Activated T-cell treated with anti-CD3 and anti-CD28 coated beads, Interleukin-2, amount 50 U/mL, for 72 hours (primary cell): ENCODE measurements at places on chromosomes 16 and 17. TPM values are rescaled to one million over a fixed set of nuclear protein-coding genes. Genes with fewer than 3 reads are reported as not detected.

DNA sequence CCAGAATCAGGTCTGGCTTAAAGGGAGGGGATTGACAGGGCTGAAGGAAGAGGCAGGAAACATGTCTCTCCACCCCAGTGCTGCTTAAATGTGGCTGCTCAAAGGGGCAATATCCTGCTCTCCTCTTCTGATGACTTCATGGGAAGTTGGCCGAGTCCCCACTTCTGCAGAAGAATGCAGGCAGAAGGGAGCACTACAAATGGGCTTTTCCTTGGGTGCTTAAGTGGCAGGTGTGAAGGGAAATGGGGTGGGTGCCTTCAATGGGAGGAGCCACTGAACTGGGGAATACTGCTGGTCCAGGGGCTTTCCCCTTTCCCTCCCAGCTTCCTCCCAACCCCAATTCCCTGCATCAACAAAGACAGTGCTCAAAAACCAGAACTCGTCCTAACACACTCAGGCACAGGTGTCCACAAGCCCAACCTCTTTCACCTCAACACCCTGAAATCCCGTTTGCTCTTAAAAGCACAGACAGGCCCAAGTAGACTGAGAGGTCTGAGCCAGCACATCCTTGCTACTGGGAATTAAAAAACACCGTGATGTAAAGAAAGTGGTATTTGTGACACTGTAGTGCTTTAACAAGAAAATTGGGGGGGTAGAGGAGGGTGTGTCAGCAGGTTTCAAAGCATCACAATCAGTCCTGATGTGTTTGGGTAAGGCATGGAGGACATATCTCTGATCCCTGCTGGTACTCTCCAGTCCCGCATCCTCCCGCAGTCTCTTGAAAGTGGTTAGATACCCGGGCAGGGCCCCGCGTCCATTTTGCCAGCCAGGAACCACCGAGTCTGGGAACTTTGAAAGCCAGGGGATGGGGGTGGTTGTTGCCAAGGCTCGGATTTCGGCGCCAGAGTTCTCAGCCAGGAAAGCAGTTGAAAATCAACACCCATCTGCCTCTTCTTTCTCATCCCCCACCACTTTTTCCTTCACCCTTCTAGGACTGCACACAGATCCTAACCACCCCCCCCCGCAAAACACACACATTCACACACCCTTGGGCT, 1.6 kb downstream of the CA10 start:
- no peak for DNase-seq

GRCh38 chr16:57185446-57185944, 344 bp downstream of the PSME3IP1 start:
- no peak for DNase-seq

DNA sequence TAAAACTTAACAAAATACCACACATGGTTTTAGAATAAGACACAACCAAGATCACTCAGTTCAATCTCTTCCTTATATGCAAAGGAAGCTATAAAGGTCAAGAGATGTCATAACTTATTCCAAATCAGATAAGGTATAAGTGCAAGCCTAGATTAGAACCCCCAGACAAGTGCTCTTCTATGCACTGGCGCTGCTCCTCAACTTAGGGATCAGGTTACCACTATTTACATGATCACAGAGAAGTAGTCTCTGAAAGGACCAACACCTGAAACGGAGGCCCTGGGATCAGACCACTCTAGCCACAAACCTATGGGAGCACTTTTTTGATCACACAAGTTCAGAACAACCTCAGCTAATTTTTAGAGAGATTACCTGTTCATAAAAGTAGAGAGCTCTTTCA, 16.6 kb downstream of the COPS3 start:
- no peak for DNase-seq

DNA sequence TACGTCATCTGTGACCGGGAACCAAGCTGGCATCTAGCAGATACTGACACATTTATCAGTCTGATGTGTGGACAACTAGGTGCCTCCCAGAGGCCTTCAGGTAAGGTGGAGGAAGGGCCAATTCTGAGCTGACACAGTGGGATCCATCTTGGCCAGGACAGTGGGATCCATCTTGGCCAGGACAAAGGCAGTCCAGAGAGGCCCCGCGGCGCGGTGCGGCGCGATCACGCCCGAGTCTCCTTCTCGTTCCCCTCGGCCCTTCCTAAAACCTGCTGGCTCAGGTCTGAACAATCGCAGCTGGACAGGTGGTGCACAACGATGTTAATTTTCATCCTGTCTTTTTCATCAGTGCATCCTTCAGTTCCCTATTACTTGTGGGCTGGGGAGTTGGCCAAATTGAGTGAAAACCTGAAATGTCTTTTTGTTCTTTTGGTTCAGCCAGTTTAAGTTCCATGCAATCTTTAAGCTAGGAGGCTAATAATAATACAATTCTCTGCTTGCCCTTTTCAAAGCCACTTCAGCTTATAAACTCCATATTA, 486 bp upstream of the WSB1 start:
- DNase-seq: no peak

GRCh38 chr16:8828541-8829165, 31.0 kb downstream of the PMM2 start:
- no peak for DNase-seq

DNA sequence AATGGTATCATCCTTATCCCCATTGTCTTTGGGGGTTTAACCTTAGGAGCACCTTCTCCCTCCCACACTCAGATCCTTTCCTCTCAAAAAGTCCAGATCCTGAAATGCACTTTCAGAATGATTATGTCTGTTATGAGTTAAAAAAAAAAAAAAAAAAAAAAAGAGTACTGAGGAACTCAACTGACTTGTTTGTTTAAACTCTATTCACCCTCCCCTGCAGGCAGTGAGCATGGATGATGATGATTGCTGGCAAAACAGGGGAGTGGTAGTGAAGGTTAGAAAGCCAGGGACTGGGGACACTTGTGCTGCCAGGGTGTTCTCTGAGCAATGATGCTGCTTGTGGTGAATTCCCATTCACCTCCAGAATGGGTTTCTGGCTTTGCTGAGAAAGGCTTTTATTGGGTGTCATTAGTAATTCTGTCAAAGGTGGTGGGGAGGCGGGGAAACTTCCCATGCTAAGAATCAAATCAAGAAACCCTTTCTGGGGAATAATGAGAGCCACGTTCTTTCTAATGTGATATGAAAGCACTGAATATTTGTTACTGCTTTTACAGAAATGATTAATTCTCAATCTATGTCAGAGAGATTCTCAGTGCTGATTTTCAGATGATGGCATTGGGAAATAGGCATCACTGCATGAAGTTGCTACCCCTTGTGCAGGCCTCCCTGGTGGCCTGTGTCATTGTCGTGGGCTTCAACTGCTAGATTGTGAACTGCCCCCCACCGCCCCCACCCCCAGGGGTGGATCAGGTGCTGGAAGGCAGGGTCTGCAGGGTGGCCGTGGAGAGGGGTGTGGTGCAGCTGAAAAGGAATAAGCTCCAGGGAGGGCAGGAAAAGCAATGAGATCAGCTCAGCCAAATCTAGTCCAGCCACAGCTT, 14.1 kb downstream of the CCL4 start:
- DNase-seq: peak; percentile 50

DNA sequence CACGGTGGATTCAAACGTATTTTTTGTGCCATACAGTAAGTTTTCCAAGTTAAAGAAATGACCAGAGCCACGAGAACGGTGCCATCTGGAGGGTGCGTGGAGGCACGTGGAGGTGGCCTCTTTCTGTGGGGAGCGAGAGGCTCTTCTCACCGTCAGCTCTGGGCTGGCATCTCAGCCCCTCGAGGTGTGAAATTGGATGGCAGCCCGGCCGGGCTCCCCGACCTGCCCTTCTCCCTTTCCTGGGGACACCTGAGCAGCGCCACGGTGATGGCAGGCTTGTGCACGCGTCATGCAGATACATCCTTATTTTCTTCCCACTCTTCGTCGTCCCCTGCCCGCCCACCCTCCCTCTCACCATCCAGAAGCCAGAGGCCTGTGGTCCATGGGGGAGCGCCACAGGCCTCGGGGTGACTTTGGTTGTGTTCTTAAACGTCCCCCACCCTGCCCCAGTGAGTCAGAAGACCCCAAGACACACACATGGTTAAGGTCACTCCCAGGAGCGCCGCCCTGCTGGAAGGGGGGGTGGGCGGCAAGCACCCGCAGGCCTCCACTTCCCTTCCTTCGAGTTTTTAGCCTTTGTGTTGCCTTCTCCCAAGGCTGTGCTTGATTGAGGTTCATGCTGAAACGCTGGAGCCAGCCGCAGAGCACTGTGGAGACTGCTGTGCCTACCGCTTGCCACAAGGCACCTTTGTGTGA, 109.4 kb downstream of the BANP start:
- DNase-seq: no peak

DNA sequence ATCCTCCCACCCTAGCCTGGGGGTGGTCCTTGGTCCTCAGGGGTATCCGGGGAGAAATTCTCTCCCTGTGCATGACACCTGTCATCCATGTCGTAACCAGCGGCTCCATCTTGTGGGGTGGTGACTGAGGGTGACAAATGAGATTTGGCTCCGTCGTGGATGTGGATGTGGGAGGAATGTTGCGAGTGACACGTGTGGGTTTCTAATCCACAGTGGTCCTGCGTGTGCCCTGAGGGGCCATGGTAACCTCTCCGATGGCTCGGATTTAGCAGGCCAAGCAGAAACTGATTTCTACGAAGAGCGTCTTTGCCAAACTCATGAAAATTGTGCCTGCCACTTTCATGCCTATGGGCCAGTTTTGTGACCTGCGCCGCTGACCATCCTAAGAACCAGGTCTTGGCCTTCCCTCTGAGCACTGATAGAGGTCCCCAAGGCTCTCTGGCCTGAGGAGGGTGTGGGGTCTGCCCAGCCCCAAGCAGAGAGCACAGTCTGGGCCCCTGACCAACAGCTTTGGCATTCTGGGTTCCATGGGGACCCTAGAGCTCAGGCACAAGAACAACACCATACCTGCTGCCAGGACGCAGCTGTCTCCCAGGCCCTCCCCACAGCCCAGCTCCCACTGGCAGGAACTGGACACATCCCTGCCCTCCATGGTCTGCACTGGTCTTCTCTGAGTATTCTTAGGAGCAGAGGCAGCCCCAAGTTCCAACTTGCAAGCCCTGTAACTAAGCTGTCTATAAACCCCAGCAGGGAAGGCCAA, 79.0 kb downstream of the AMFR start:
- no peak for DNase-seq

- DNase-seq: no peak
Measured at GRCh38 chr17:72307836-72308235, 187.0 kb downstream of the SOX9 start.

GRCh38 chr17:21289175-21289901, 4.8 kb downstream of the MAP2K3 start:
- no peak for DNase-seq

DNA sequence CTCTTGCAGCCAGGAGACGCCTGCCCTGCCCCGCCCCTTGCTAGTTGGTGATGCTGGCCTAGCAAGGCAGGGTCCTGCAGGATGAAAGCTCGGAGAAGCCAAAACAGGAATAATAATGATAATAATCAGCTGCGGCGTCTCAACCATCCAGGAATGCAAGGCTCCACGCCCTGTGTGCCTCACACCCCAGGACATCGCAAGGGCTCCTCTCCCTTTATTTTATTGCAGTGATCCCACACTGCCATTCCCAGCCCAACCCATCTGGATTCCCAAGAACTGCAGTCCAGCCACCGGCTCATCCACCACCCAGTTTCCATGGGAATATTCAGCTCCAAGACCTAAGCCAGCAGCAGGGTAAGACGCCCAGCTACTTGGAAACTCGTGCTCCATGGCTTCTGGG, 21.0 kb upstream of the ZNF652 start:
- no peak for DNase-seq

DNA sequence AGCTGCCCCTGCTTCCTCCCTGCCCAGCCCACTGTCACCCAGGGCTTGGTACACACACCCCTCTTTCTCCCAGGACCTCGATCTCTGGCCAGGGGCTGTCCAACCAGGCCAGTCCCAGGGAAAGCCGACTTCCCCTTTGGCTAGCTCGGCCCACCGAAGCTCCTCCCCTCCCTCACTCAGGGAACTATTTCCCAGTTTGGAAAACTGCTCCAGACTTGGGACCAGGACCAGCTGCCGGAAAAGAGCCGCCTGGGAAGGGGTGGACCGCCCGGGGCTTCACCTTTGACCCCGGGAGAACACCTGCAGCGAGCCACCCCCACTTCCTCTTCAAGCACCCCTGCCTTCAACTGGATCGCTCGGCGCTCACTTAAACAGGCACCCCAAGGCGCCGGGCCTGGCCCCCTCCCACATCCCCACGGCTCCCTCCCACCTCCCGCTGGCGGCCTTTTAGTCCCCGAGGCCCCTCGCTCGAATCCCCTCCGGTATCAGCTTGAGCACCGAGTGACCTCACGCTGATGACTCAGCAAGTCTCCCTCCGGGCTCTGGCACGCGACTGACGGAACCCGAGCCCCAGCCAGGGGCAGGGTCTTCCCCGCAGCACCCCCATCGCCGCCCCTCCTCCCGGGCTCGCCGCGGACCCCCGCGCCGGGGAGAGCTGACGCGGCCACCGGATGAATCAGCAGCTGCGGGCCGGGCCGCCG, 934 bp downstream of the MAFG start:
- peak; percentile 87 for DNase-seq

- peak; percentile 87 for DNase-seq
Measured at GRCh38 chr17:82300707-82301270, 16.6 kb downstream of the CD7 start.

GRCh38 chr16:48676836-48677235, 66.9 kb upstream of the N4BP1 start:
- DNase-seq: no peak

- DNase-seq: no peak
Measured at GRCh38 chr17:43779145-43780125, 658 bp upstream of the DUSP3 start.

DNA sequence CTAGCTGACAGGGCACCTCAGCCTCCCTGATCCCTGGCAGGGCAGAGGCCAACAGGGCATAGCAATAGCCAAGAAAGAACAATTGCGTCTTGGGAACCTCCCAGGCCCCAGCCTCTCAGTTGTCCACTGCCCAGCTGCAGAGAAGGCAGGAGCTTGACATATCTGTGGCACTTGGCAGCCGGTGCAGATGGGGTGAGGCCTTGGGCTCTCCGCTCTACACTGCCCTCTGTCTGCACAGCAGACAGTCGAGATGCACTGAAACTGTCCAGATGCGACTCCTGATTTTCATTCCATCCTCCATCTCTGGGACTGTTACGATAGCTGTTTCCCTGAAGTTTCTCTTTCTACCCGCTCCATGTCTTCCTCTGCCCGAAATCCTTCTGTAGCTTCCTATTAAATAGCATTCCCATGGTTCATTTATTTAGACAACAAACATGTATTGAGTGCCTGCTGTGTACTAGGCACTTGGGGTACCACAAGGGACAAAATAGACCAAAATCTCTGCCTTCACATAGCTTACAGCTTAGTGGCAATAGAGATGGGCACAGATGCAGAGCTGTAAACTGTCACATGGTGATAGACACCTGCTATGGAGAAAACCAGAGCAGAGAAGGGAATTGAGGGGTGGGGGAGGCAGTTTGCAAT, 3.3 kb downstream of the POLR3E start:
- DNase-seq: peak; percentile 54

The HYDIN gene
- total RNA-seq: 1.2 TPM

The ADAD2 gene
- total RNA-seq: not detected

The ITGA3 gene
- total RNA-seq: 16.9 TPM

The LPO gene
- total RNA-seq: 0.31 TPM
